ENCODE measurements at places on chromosomes 4 and X.

- DNase-seq = no peak
These were observed 219.6 kb downstream of the CAMK2D start for GRCh38 chr4:113541933-113542332.

GRCh38 chrX:73916931-73917667, 354.1 kb downstream of the CHIC1 start:
- DNase-seq = no peak

GRCh38 chr4:7254736-7255487, 62.6 kb downstream of the SORCS2 start:
- DNase-seq = peak; percentile 28

GRCh38 chr4:1274871-1275270, 14.8 kb upstream of the MAEA start:
- no peak for DNase-seq

DNA sequence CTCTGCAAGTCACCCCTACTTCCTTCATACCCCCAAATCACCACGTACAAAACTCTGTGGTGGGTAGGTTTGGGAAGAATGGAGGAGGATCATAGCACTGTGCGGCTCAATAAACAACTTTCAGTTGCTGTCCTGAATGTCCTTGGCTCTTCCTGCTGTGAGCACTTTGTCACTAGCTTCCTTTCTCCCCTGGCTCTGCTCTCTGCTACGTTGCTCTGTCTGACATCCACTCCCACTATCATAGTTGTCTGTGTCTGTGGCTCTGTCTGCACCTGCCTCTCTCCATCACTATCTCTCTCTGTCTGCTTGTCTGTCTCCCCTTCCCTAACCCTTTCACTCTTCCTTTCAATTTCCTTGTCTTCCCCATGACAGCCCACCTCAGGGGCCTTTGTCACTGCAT, 21.2 kb upstream of the SMPX start:
- DNase-seq = no peak

GRCh38 chr4:120839334-120839973, 83.1 kb downstream of the PRDM5 start:
- no peak for DNase-seq

- peak; percentile 73 for DNase-seq
These were observed 629.1 kb upstream of the ATOH1 start for GRCh38 chr4:93199492-93199891.

DNA sequence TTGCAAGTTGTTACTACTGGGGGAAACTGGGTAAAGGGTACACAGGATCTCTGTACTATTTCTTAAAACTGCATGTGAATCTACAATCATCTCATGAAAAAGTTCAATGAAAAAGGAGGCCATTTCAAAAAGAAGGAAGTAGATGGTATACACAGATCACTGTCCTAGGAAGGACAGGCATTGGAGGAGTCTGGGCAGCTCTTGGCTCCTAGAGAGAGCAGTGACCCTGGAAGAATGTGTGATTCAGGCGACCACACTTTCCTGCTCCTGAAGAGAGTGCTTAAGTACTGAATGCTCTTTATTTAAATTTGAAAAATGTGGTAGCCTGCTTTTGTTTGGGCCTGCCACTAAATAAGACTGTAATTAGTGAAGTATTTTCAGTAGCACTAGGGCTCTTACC, 318.1 kb upstream of the CASK start:
- no peak for DNase-seq

- DNase-seq = no peak
These were observed 64.2 kb downstream of the IRF2 start for GRCh38 chr4:184409911-184410692.

DNA sequence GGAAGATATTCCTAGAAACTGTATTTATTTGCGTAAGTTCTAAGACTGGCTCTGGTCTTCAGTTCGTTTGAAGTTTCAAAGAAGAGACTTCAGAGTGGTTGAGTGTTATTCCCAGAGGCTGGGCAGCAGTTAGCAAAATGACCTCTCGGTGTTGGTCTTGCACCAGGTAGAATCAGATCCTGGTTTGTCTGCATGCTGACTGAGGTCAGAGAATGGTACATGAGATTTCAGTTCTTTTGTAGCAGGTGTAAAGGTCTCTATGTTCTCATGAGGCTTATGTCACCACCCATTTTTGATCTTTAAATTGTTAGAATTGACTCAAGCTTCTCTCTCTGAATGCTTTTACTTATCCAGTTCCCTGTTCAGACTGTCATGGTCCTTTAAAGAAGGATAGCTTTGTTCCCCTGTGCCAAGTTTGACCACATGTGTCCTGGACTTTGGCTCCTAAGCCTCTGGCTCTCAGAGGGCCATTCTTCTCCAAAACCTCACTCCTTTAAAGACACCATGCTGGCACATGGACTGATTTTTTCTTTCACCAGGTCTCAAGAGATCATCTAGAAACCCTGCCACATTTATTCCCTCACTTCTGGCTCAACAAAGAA, 355.8 kb upstream of the BOD1L1 start:
- no peak for DNase-seq

DNA sequence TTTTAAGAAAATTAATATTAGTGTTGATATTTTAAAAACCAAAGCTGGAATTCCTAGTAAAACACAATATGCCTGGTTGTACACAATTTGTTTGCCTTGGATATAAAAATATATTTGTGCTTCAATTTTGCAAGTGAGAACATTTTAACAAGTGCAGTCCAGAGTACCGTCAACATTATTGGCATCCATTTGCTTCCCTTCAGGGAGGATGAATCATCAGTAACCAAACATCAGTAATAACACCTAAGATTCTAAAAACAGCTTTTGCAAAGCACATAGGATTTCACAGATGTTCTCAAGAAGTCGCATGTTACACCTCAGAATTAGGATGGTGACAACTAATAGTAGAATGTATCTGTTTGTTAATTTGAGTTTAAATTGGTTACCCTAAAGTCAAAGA, 262.6 kb upstream of the BMP3 start:
- no peak for DNase-seq

GRCh38 chrX:1493877-1494510, 41.3 kb upstream of the ASMTL start:
- DNase-seq = no peak

DNA sequence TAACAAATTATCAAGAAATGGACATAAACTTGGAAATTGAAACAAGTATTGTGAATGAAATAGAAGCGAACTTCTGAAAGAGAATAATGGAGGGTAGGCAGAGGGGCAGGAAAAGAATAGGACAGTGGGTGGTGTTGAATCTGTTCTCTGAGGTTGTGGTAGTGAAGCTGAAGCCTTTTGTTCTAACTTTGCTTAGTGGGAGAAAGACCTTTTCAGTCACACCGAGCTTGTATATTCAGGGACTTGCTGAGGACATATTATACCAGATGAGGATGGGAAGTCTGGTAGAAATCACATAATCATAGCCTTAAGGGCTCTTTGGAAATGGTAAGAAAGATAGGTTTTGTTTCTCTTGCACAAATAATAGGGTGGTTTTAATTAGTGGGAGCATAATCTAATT, 115.4 kb upstream of the NDST4 start:
- no peak for DNase-seq

DNA sequence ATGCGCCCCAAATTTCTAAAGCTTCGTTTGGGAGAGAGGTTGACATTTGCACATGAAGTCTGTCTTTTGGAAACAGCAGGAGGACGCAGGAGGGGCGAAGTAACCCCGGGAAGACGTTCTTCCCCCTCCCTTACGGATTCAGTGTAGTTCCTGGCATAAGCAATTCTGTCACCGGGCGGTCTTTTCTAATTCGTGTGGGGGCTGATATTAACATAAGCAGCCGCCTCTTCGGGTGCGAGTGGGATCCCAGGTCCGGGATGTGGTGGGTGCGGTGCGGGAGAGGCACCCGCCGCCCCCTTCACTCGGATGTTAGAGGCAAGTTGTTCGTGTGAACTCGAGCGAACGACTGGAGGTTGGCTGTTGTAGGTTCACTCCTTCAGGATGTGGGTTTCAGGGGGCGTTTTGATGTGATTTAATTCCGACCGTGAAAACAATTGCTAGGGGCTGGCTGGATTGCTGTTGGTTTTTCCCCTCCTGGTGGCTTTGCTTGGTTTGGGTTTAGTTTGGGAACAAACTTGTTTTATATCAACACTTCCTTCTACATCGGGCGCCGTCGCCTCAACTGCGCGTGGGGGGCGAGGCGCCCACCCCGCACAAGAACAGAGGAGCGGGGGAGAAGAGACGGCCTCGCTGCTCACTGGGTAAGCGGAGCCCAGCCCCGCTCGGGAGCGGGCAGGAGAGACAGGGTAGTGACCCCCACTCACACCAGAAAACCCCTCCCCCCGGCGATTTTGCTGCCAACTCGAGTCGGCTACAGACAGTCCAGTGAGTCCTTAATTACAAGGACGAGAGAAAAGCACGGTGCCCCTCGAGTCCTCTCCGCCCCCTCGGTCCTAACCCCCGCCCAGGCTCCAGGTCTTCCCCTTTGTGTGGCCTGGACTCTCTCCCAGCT, 2.9 kb upstream of the LEF1 start:
- peak; percentile 15 for DNase-seq

GRCh38 chr4:77194366-77194765, 37.4 kb downstream of the CCNG2 start:
- no peak for DNase-seq

GRCh38 chr4:96260064-96260682, 420.3 kb downstream of the PDHA2 start:
- DNase-seq = no peak
